ENCODE measurements at places on chromosomes 13 and 19. TPM values are rescaled to one million over a fixed set of nuclear protein-coding genes. Genes with fewer than 3 reads are reported as not detected.

The KIR3DL2 gene
- not detected for polyA plus RNA-seq

The VAV1 gene
- polyA plus RNA-seq = not detected

The ZNF486 gene
- polyA plus RNA-seq = 1.9 TPM

The MAB21L1 gene
- 0.28 TPM for polyA plus RNA-seq

The ZNF765 gene
- polyA plus RNA-seq = 7.5 TPM

The UPF1 gene
- polyA plus RNA-seq = 44.8 TPM

The PEG3 gene
- not detected for polyA plus RNA-seq

The ZNF813 gene
- 2.6 TPM for polyA plus RNA-seq

The TPRX2 gene
- polyA plus RNA-seq = not detected

Data from neural cell (in vitro differentiated cells).